ENCODE measurements at places on chromosomes 12 and 14.

GRCh38 chr14:50344116-50344775 lies 32.1 kb downstream of the DMAC2L start:
- DNase-seq: peak; percentile 90

- DNase-seq: peak; percentile 61
Measured at GRCh38 chr12:54294152-54294952, 6.5 kb downstream of the NFE2 start.

DNA sequence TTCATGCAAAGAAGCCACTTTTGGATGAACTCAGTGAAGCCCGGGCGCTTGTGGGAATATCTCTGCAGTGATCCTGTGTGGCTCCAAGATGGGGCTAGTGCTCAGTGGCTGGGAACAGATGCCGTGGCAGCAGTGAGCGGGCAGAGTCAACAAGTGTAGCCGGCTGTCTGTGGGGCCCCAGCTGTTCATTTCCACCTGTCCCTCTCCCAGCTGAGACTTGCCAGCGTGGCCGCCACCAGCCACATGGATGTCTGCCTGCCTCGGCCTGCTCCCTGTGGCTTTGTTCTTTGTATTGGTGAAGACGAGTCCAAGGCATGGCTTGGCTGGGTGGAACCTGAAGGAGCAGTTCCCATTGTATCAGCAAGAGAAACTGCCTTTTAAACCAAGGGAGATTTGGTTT lies 77.3 kb downstream of the NOS1 start:
- no peak for DNase-seq

- DNase-seq: no peak
Measured at GRCh38 chr12:22733756-22734155, 108.8 kb downstream of the ETNK1 start.

DNA sequence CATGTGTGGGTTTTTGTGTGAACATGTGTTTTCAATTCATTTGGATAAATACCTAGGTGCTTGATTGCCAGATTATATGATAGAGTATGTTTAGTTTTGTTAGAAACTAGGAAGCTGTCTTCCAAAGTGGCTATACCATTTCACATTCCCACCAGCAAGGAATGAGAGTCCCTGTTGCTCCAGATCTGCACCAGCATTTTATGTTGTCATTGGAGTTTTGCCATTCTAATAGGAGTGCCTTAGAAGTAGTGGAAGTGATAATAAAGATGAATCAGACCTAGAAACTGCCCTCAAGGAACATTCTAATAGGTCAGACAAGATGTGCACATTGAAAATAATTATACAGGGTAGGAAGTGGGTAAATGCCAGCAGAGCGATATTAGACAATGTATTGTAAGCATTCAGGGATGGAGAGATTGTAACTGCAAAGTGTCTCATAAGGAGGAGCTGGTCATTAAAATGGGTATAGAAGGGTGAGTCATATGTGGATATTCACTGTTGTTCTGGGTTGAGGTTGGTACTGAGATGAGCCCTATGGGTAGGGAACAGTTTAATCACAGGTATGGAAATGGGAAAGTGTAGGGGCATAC lies 71.4 kb downstream of the MNAT1 start:
- no peak for DNase-seq

- DNase-seq: no peak
Measured at GRCh38 chr12:58296863-58297262, 355.5 kb downstream of the ATP23 start.

GRCh38 chr12:58668871-58669270 lies 251.4 kb downstream of the LRIG3 start:
- no peak for DNase-seq

- DNase-seq: no peak
Measured at GRCh38 chr12:80186727-80187217, 87.4 kb downstream of the OTOGL start.
